Articular chondrocyte of knee joint (primary cell): ENCODE measurements at places on chromosomes 2 and 18. TPM values are rescaled to one million over a fixed set of nuclear protein-coding genes. Genes with fewer than 3 reads are reported as not detected.

The MTERF4 gene
- 32.5 and 39.1 TPM in 2 replicates for total RNA-seq

The EMILIN1 gene
- 113 and 123 TPM in 2 replicates for total RNA-seq

The ABHD1 gene
- total RNA-seq, result 0.22 and 0.26 TPM in 2 replicates

The PSD4 gene
- 4.2 and 5.1 TPM in 2 replicates for total RNA-seq

The FAM124B gene
- total RNA-seq, result 0.13 and 0.22 TPM in 2 replicates

The REEP1 gene
- total RNA-seq, result 0.43 and 0.52 TPM in 2 replicates

The SCN2A gene
- 1.0 and 3.6 TPM in 2 replicates for total RNA-seq

The RND3 gene
- 497 and 586 TPM in 2 replicates for total RNA-seq

The ZAP70 gene
- total RNA-seq, result not detected in 2 replicates

The PLCL1 gene
- total RNA-seq, result 0.39 and 0.65 TPM in 2 replicates

The ANKRD36B gene
- 66.3 and 83.6 TPM in 2 replicates for total RNA-seq

The ITM2C gene
- 65.2 and 76.5 TPM in 2 replicates for total RNA-seq

The DPP10 gene
- not detected in 2 replicates for total RNA-seq

The CDK15 gene
- 0.11 and 0.13 TPM in 2 replicates for total RNA-seq

The ST6GAL2 gene
- 0.13 and 0.32 TPM in 2 replicates for total RNA-seq

The KCNJ3 gene
- total RNA-seq, result not detected in 2 replicates

The PRSS56 gene
- not detected in 2 replicates for total RNA-seq

The FTCDNL1 gene
- total RNA-seq, result 0.13 and 0.76 TPM in 2 replicates
